ENCODE measurements at places on chromosomes 4 and X.
A peak's percentile ranks its signal among the peaks of the same experiment; 100 is the strongest.

GRCh38 chrX:40005292-40006011, 92.3 kb downstream of the BCOR start:
- DNase-seq = no peak

DNA sequence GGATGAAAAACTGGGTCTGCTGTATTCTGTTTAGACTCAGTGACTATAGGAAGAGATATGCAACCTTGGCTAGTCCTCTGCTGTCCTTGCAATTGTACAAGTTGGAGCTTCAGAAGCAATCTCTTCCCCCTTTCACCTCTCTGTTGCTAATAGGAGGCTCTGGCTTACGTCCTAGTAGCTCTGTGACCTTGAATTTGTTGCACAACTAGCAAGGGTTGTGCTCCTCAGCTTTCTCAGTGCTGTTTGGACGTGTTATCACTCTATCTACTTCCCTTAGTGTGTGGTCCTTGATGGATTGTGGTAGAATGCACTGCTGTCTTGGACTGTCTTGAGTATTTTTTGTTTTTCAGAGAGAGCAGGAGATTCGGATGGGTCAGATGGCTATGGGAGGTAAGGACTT, 3.4 kb upstream of the ITGB1BP2 start:
- DNase-seq = no peak

- DNase-seq = no peak
Measured at GRCh38 chrX:147693511-147693910, 218.2 kb upstream of the FMR1 start.

DNA sequence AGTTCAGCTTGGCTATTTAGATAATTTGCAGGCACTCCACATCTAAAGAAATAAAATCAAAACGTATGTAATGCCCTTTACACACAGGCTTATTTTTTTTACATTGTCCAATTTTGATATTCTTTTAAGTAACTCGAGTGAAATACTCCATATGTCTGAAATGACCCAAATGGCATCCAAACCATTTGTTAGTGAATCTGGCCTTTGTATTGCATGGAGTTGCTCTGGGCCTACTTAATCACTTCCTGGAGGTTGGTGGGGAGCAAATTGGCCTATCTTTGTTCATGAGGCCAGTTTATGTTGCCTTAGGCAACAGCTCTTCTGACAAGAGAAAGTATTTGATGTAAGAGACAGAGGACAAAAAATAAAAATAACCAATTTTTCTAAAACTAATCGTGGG, 47.6 kb upstream of the TMEM131L start:
- no peak for DNase-seq

DNA sequence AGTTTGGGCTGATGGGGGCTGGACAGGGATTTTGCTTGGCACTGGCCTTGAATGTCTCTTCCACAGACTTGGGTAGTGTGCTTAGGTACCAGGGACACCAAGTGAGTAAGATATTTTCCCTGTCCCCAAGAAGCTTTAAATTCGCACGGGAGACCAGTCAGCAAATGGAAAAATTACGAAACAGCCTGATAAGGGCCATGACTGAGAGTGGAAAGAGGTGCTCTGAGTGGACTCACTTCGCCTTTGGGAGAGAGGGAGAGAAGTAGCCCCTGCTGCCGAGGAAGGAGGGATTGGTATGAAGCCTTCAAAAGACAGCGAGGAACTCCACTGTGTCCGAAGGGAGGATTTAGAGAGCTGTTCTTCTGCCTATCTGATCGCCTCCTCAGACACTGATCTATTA, 2.6 kb downstream of the LSM6 start:
- no peak for DNase-seq

DNA sequence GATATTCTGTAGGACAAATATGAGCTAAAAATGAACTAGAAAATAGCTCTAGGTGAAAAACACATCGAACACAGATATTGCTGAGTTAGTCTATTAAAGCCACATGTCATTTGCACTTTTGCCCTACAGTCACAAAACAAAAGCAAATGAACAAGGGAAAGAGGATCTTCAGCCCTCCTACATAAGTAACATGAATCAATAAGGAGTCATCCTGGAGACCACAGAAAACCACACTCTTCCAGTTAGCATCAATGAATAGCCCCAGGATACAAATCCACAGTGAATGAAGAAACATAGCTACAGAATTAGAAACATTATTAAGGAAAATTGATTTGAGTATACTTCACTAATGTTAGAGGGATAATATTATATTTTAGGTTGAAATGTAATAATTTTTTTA, 311.4 kb downstream of the MAPK10 start:
- no peak for DNase-seq

DNA sequence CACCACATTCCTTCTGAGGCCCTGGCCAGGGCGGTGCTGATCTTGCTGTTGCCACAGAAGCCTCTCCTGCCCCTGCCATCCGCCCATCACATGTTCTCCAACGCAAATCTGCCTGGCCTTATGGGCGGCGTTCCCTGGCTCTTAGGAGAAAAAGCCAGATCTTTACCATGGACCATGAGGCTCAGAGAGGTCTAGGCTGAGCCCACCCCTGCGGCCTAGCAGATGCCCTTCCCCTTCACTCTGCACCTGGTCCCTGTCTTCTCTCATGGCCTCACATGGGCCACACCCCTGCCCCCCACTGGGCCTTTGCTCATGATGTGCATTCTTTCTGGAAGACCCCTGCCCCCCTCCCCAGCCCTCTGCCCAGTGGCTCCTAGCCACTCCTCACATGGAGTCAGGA, 78.5 kb downstream of the CRMP1 start:
- DNase-seq = no peak

DNA sequence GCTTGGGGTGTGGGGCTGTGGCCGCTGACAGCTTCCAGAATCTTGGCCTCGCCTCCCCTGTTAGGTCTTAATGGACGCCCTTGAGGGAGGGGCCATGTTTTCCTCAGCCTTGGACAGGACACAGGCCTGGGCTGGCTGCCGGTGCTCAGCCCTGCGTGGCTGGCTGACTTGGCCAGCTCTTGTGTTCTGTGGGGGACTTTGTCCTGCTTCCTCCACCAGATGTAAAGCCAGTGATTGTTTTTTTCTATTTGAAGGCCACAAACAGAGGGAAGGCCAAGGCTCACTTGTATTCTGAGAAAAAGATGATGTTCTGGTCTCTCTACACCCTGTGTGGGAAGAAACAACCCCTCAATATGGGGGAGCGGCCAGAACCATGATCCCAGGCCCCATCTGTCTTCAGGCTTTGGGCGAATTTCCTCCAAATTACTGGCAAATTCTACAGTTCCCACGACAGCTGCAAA, 71.3 kb downstream of the HTRA3 start:
- no peak for DNase-seq

- no peak for DNase-seq
Measured at GRCh38 chr4:172787111-172787510, 381.5 kb upstream of the GALNT7 start.

GRCh38 chr4:48945981-48946380, 39.4 kb upstream of the OCIAD2 start:
- DNase-seq = no peak

- DNase-seq = no peak
Measured at GRCh38 chr4:77432717-77433417, 172.8 kb upstream of the CXCL13 start.

DNA sequence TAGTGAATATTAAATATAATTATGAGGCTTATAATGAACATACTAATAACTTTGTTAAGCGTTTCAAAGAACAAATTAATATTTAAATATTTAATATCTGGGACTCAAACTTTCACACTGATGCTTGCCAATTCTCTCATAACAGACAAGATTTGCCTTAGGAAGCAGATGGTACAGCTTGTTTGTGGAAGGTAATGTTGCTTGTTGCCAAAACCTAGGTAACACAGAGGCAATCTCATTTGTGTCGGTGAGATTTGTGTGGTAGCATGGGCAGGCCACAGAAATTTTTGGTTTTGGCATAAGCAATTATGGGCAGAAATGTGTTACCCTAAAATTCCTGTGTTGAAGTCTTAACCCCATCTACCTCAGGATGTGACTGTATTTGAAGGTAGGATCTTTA, 114.9 kb upstream of the AFF2 start:
- DNase-seq = no peak

- peak; percentile 64 for DNase-seq
Measured at GRCh38 chr4:184328022-184328736, 110.5 kb upstream of the ENPP6 start.

DNA sequence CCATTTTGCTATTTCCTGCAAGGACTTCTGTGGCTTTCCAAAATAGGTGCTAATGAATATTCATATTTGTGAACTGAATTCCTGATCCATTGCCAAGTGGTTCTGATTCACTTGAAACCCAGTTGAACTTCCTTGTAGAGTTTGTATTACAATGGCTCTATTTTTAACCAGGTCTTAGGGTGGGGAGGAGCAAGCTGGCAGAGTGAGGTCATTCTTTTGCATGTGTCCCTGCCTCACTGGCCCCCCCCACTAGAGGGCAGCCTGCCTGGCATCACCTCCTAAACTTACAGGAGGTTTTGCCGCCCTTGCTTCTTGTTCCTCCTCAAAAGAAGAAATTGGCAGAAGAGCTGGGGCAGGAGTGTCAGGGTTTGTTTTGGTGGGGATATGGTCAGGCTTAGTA, 10.5 kb downstream of the PTTG2 start:
- peak; percentile 82 for DNase-seq

DNA sequence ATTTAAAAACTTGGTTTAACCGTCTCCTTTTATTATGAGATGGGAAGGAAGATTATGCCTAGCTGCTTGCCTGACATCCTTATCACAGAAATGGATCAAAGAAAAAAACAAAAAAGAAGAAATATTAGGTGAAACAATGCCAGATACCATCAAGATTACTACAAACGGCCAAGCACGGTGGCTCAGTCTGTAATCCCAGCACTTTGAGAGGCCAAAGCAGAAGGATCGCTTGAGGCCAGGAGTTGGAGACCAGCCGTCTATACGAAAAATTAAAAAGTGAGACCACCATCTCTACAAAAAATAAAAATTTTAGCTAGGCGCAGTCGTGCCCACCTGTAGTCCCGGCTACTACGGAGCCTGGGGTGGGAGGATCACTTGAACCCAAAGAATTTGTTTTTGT, 2.3 kb downstream of the FRYL start:
- DNase-seq = no peak

DNA sequence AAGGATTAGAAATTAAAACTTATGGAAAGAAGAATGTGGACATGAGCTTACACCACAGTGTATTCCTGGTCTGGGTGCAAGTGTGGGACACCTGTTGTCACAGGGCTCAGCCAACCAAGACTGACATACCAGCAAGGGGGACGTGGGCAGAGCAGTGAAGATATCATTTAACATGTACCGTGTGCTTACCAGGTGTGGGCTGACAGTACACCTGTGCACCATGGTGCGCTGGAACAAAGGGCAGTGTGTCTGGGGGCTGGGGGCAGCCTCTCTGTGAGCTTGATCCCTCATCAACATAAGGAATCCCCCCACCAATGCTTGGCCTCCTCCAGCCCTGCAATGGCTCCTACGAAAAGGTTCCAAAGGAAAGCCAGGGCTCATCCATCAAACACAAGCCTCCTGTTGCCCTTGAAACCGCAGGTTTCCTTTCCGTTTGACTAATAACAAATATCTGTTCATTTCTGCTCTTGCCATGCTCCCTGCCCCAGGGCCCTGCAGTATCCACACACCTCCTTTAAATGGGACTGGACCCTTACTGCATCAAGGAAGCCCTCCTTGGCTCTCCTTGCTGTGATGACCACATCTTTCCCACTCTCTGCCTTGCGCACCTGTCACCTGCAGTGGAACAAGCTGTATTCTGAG, 16.7 kb downstream of the EVC2 start:
- no peak for DNase-seq

GRCh38 chr4:88831031-88831430, 133.4 kb upstream of the NAP1L5 start:
- DNase-seq = no peak

- no peak for DNase-seq
Measured at GRCh38 chrX:12865359-12865758, 1.5 kb upstream of the TLR7 start.

DNA sequence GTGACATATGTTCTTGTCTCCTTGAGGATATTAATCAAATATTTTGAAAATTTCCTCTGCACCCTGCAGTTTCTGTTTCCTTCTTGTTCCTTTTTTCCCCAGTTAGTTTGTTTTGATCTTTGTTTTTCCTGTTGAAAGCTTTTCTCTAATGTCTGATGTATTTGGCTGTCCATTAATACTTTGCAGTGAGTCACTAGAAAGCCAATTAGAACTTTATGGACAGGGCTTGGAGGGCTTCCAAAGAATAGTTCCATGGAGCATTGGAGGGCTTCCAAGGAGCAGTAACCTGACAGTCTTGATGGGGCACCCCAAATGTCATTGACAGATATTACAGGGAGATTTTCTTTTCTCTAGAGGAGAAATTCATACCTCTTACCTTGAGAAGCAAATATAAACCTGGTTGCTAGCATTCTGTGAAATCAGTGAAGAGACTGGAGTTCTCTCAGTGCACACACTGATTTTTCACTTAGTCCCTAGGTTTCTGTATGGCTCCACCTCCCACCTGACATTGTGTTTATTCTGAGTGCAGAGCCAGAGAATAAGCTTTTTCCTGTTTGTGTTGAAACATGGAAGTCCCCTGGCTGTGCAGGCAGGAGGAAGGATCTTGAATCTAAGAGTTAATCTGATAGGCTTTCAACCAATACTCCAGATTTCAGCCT, 26.5 kb downstream of the SPARCL1 start:
- no peak for DNase-seq

DNA sequence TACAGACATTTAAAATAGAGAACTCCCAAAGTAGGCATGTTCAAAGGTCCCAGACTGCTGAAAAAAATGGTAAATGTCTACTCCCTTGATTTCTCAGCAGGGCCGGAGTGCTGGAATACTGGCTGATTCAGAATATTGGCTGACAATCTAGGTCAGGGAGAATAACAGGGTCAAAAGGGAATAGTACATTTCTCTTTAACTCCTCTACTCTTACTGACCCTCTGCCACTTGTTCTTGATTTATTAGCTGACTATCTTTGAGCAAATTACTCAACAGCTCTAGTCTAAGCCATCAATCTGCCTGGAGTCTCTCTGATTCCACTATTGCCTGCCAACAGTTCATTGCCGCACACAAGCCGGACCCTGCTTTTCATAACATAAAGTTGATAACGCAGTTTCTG, 19.7 kb upstream of the NWD2 start:
- no peak for DNase-seq

DNA sequence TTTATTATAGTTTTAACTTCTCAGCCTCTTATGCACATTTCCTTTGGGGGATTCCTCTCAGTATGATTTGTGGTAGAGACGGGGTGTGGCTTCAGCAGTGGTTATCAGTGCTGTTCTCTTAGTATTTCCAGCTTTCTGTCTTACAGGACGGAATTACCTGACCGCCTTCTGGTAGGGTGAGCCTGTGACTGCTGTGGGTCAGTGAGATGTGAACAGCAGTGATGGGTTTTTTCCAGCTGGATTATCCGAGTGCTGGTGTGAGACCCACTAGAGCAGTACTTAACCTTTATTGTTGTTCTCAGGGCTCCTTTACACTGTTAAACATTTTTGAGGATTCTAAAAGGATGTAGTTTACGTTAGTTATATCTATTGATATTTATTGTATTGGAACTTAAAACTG, 135.2 kb downstream of the SLIT2 start:
- no peak for DNase-seq

- no peak for DNase-seq
Measured at GRCh38 chrX:112664924-112665323, 14.8 kb downstream of the LHFPL1 start.
